Stimulated activated CD8-positive, alpha-beta memory T cell treated with anti-CD3 and anti-CD28 coated beads, Interleukin-4, amount 100 ng/mL, for 4 hours (primary cell): ENCODE measurements at places on chromosomes 3 and 15.

DNA sequence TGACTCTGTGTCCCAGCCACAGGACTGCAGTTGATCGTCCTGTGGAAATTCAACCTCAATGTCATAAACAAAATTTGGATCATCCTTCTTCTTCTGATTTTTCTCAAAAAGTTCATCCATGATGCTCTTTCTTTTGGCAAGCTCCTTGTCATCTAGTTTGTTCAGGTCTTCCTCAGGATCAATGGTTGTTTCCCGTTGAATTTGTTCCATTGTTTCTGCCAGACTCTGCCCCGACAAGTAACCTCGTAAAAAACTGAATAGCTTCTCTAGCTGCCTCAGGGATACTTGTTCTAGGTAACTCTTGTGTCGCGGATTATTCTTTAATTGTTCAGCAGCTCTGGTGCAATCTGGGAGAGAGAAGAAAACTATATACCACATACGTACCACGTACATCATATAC is 4.5 kb downstream of the CEP19 start:
- no peak for DNase-seq

DNA sequence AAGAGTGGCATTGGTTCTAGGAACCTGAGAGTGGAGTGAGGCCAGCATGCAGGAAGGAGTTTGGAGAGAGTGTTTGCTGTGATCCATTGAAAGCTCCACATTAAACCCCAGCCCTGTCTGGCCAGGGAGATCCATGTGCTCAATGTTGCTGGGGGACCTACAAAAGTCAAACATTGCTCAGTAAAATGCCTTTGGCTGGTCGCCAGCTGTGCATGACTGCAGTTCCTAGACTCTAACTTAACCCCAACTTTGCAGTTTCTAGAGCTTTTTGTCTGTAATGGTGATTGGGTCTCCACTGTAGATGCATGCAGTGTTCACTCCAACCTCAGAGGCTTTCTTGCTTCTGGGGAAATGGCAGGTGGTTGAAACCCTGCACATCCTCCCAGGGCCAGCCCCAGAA is 99.7 kb upstream of the ABHD17C start:
- no peak for DNase-seq

- no peak for DNase-seq
These were observed 165.3 kb downstream of the PLCL2 start for GRCh38 chr3:17050071-17050470.

- no peak for DNase-seq
These were observed 63.0 kb downstream of the RBPMS2 start for GRCh38 chr15:64712353-64712752.

DNA sequence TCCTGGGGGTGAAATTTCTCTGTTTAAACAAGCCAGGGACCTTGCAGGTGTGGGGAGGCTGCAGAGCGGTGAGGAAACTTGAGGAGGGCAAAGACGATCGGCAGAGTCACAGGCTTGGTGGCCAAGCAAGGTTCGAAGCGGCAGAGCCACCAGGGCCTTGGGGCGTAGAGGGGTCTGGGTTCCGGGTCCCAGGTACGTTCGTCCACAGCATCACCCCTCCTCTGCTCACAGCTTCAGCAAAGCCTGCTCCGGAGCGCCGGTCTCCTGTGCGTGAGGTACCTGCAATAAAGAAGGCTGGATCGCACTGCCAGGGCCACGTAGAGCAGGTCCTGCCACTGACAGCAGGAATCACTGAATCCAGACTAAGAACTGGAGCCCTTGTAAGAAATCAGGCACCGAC is 66.8 kb upstream of the PCSK6 start:
- no peak for DNase-seq

DNA sequence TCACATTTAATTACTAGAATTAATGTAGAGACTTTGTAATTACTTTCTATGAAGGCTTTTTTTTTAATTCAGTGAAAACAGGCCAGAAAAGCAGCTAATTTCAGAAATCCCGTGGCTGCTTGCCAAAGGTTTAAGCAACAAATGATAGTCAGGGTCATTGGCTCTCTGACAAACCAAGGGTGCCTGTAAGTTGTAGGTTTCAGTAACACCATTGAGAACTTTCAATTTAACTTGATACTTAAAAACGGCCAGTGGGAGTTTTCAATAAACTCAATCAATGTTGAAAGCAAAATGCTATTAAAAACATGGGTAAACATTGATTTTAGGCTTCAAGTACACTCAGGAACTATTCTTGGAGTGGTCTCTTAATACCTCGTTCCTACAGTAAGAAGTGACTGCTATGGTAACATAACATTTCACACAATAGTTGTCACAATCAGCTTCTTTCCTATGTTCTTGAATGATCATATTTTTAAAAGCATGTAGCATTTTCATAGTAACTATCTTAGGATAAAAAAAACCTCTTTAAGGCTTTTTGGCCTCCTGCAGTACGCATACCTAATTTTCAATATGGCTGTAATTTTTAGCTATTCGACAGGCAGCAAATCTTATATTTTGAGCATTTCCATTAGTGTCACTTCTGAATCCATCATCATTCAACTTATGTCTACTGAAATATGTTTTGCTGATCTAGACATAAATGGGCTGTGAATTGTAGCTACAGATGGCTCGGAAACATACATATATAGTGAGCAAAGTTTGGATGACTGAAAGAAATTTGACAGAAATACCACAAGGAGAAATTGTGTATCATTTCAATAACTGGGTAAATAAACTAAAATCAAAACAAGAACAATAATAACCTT is 592.1 kb upstream of the GBE1 start:
- DNase-seq, result no peak

- no peak for DNase-seq
These were observed 29.0 kb upstream of the TIMP4 start for GRCh38 chr3:12187448-12188327.

DNA sequence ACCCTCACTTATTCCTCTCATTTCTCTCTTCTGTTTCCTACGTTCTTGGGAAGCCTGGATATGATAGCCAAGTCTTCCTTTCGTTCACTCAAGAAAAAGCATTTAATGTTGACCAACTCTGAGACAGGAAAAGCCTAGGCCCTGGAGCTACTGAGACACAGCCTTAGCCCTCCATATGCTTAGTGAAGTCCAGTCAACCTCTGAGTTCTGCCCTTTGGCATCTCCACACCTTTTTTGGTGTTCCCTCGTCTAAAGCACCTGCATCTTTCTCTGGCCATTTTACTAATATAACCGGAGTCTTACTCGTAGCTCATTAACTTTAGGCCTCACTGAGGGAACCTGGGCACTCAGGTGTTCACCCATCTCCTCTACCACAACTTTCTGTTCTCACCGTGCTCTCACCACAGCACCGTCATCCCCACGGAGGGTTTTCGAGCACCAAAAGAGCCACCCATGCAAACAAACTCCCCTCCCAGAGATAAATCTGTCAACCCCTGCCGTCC is 632 bp downstream of the MTHFS start:
- no peak for DNase-seq

- no peak for DNase-seq
These were observed 11.2 kb downstream of the SLCO3A1 start for GRCh38 chr15:91864664-91865063.

GRCh38 chr3:124773351-124774326 is 43.4 kb downstream of the UMPS start:
- no peak for DNase-seq

GRCh38 chr3:13620281-13620680 is 71.4 kb downstream of the FBLN2 start:
- no peak for DNase-seq

DNA sequence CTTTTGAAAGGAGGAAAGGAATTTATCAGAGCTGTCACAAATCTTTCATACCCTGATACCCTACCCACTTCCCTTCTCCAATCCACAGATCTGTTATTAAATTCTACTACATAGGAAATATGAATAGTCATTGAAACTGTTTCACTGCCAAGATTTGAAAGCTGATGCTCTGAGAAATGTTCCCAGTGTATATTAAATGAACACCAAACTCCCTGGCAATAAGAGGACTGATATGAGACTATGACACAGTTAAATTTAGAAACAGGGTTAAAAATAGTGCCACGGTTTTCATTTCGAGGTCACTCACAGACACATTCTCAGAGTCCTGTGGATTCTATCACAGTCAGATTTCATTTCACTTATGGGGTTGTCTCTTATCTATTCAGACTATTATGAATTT is 27.2 kb upstream of the GBE1 start:
- DNase-seq, result no peak

DNA sequence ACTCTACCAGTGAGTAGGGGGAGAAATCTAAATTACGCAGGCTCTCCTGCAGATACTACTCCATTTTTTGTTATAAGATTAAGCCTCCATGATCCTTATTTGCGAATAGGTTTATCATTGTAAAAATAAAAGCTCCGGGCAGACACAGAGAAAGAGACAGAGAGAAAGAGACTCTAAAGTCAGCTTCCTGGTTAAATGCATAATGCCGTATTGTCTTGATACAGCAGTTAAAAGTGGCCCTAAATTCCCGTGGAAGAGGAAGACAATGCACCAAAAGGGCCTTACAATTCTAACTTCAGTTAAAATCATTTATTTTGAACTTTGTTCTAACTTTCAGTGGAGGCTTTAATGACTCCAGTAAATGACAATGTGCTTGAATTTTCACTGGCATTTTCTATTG is 98.3 kb downstream of the SLC9A9 start:
- DNase-seq, result no peak
